Right cardiac atrium (tissue), 5 donors: ENCODE measurements at places on chromosomes 12 and 14. TPM values are rescaled to one million over a fixed set of nuclear protein-coding genes. Genes with fewer than 3 reads are reported as not detected.

Gene TGM1
- polyA plus RNA-seq, result 0.16 TPM

Gene ADCY4
- 33.4 TPM for polyA plus RNA-seq

Gene RFLNA
- polyA plus RNA-seq, result 0.61 TPM

Gene PRPH
- 2.0 TPM for polyA plus RNA-seq

Gene OR4M1
- not detected for polyA plus RNA-seq

Gene NAV3
- 2.0 TPM for polyA plus RNA-seq

Gene ERBB3
- 6.4 TPM for polyA plus RNA-seq

Gene MIA2
- polyA plus RNA-seq, result 21.8 TPM

Gene ASB2
- polyA plus RNA-seq, result 112 TPM

Gene MYO1A
- 0.02 TPM for polyA plus RNA-seq

Gene FBRSL1
- 36.4 TPM for polyA plus RNA-seq

Gene PPFIA2
- polyA plus RNA-seq, result 0.66 TPM

Gene CD69
- polyA plus RNA-seq, result 0.68 TPM

Gene FOXM1
- polyA plus RNA-seq, result 0.20 TPM

Gene CMA1
- not detected for polyA plus RNA-seq

Gene IFNG-AS1
- 0.79 TPM for polyA plus RNA-seq

Gene PMCH
- not detected for polyA plus RNA-seq

Gene SPIC
- not detected for polyA plus RNA-seq

Gene C12orf60
- 3.8 TPM for polyA plus RNA-seq

Gene OAS2
- 4.1 TPM for polyA plus RNA-seq

Gene FBXO21
- polyA plus RNA-seq, result 13.3 TPM
